ENCODE measurements at places on chromosomes 3 and 15.
A peak's percentile ranks its signal among the peaks of the same experiment; 100 is the strongest.

GRCh38 chr15:77870195-77871065 lies 207.1 kb downstream of the TBC1D2B start:
- DNase-seq, result peak; percentile 70

DNA sequence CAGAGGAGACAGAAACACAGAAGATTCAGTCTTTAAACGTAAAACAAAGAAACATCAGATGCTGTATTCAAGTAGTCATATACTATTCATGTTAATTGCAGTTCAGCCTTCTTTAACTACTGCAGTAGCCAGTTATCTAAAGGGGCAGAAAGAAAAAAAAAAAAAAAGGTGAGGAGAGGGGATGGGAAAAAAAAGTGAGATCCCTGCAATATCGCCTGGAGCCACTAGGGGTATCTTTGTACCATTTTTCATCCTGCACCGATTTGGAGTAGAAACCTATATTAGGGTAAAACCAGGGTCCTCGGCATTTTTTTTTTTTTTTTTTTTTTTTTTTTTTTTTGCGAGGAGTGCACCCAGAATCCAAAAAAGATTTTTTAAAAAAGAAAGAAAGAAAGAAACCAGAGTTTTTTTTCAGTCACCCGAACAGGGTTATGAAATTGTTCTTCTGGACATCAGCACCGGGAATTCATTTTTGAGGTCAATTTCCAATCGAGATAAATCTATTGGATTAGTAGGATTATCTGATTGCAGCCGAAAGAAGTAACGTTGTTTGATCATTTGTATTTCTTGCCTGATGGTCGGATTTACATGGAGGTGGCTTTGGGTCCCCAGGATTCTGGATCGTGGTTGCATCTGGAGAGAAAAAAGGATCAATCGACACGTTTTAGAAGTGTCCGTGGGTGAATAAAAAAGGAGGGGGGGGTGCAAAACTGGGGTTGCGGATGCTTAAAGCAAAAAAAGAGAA lies 186.7 kb downstream of the NLGN1 start:
- no peak for DNase-seq

- no peak for DNase-seq
These were observed 86.5 kb downstream of the MB21D2 start for GRCh38 chr3:192831111-192831644.

DNA sequence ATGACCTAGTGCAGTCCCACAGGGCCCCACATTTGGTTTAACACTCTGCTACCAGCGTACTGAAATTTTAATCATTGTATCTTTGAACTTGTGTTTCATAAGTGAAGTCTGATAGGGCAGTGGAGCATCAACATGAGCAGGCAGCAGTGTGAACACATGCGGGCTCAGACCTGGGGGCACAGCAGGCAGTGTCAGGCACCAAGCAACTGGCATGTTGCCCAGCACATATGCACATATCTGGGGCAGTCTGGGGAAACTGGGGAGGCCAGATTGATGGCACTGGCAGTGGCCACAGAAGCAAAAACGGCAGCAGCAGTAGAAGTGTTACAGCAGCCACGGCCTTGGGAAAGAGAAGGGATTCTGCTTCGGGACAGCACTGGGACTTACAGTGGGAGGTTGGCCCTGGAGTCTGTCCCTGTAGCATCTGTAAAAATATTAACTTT lies 353.9 kb upstream of the KCNMB2 start:
- no peak for DNase-seq

DNA sequence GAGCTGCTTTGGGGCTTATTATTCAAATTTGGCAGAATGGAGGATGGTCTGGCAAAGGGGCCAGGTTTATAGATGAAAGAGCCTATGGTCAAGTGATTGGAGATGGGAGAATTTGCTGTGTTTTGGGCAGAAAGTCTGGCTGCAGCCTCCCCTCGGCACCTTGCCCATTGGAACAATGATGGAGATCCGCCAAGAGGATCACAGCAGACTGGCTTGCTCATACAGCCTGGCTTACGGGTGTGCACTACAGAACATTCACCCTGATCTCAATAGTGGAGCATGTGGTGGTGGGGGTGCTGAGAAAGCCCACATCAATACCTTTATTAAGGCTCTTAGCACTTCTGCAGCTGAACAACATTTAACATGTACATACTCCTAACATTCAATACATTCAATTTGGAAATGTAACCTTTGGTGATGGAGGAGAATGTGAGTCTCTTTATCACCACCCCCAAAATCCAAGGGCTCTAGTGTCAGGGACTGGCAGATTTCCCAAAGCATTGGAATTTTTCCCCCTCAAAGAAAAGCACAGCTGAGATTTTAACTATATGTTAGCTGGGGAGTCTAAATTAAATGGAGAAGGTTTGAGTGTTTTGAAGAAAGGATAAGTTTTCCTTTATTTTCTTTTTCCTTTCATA lies 118.4 kb upstream of the TMC3 start:
- DNase-seq, result no peak

- no peak for DNase-seq
These were observed 146.8 kb downstream of the FAM43A start for GRCh38 chr3:194832346-194833104.

GRCh38 chr15:66452971-66453580 lies 44.5 kb downstream of the SNAPC5 start:
- DNase-seq, result no peak

GRCh38 chr3:3666664-3667063 lies 132.6 kb upstream of the LRRN1 start:
- no peak for DNase-seq

- DNase-seq, result no peak
These were observed 137.4 kb downstream of the VPS8 start for GRCh38 chr3:184949251-184949965.

DNA sequence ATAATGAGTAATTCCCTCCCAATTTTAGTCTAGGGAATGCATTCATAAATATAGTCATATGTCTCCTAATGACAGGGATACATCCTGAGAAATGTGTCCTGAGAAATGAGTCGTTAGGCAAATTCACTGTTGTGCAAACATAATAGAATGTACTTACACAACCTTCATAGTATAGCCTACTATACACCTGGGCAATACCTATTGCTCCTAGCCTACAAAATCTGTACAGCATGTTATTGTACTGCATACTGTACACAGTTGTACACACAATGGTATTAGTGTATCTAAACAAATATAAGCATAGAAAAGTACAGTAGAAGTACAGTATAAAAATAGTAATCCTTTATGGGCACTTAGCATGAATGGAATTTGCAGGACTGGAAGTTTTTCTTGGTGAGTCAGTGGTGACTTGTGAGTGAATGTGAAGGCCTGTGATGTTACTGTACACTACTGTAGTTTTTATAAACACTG lies 6.6 kb downstream of the DTWD1 start:
- DNase-seq, result no peak

DNA sequence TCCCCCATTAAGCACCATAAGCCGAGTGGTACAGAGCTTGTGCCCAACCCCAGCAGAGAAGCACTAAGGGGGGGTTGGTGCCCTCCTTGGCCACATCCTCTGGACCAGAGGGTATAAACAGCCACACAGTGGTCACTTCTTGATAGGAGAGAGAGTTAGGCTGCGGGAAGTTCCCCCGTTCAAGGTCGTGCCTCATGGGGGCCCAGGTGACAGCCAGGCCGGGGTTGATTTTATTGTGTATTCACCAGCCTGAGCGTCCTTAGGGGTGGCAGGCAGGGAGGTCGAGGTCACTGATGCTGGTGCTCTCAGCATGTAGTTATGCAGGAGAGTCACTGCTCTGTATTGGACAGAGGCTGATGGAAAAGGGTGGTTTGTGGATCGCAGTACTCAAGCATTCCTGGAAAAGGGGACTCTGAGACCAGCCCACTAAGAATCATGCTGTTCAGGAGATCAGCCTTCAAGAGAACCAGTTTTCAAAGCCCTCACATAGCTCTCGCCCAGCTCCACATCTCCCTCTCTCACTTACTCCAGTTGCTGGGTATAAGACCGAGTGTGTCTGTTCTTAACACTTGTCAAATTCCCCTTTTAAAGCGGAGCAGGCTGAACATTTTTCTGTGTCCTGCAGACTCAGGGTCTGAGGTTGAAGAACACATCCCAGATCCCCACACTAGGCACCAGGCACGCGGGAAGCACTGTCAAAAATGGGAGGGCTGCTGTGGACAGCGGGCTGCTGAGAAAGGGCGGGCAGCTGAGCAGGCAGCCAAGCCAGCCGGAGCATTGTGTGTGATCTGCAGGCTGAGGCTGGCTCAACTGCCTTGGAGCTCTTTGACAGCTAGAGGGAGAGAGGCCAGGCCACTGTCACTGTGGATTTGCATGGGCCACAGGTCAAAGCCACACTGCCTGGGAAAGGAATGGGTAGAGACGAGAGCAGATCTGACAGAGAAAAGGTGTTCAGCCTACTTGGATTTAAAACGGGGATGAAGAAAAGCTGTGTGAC lies 279.3 kb upstream of the LRRFIP2 start:
- no peak for DNase-seq

- no peak for DNase-seq
These were observed 450.1 kb upstream of the THBS1 start for GRCh38 chr15:39130556-39131379.

DNA sequence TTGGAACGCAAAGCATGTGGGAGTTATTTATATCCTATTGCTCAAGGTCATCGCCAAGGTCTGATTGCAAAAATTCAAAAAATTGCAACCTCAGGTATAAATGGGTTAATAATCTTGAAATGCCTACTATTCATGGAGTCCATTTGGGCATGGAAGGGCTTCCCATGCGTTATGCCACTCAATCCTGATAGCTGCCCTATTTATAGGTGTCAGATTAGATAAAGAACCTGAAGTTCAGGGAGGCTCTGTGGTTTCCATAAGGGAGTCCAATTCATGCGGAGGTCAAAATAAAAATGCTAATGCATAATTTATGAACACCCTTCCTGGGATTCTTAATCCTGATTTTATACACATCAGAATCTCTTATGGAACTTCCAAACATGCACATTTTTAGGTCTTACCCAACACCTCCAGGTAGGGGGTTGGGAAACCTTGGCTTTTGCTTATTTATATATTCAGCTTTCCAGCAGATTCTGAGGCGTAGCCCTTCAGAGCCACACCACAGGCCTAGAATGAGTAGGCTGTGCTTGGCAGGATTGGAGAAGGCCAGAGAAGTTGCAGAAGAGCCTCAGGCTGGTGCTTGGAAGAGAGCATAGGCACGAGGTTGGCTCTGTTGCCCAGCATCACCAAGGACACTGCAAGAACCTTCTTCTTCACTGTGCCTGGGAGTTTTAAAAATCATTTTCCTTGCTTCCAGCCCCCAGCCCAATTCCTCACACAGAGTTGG lies 324.4 kb upstream of the CFAP20DC start:
- no peak for DNase-seq

DNA sequence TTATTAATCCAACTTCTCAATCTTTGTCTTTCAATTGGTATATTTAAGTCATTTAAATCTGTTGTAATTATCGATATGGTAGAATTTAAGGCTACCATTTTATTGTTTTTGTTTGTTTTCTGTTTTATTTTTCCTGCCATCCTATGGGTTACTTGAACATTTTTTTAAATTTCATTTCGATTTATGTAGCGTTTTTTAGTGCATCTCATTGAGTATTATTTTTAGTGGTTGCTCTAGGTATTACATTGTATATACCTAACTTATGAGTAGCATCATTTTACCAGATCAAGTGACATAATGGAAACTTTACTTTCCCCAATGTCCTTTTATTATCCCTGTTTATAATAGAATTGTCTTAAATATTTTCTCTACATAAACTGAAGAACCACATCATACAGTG lies 247.5 kb upstream of the MRPL3 start:
- DNase-seq, result no peak

- DNase-seq, result no peak
These were observed 572.2 kb downstream of the MECOM start for GRCh38 chr3:169091196-169091823.

- no peak for DNase-seq
These were observed 6.8 kb upstream of the RTP2 start for GRCh38 chr3:187709155-187709554.

DNA sequence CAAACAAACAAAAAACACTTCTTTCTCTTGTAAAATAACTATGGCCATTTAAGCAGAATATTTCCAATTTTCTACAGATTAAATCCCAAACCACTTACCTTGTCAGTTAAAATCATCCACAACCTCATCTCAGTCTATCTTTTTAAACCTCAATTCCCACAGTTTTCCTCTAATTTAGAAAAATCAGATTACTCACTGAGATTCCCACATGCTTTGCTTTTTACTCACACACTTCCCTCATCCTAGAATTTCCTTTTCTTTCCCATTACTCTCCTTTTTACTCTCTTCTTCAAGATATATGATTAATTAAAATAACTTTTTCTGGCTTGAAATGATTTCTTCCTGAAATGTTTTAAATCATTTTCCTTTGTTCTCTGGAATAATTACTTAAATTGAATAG lies 790.7 kb downstream of the ROBO1 start:
- no peak for DNase-seq

DNA sequence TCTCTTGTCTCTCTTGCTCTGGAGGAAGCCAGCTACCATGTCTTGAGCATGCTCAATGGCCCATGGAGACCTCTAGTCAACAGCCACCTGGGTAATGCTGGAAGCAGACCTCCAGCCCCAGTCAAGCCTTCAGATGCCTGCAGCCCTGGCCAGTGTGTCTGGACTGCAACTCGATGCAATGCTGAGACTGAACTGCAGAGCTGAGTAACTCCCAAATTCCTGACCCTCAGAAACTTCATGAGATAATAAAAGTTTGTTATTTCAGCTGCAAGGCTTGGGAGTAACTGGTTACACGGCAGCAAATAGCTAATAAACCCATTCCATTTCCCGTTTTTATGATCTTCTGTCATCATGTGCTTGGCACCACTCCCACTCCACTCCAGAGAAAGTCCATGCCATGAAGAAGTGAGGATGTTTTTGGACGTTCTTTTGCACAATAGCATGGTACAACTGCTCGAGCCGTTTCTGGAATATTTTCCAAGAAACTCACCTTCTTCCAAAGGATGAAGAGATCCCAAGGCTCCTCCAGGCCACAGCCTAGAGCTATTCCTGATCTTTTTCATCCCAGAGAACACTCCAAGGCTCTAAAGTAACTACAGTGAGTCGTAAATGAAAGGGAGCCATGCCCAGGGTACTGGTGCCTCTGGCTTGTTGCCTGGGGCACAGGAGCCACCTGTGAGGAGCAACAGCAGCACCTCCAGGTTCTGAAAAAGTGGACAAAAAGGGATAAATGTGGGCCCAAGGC lies 72.0 kb upstream of the KLF13 start:
- DNase-seq, result no peak

GRCh38 chr3:52788890-52789745 lies 5.5 kb upstream of the ITIH3 start:
- DNase-seq, result no peak

DNA sequence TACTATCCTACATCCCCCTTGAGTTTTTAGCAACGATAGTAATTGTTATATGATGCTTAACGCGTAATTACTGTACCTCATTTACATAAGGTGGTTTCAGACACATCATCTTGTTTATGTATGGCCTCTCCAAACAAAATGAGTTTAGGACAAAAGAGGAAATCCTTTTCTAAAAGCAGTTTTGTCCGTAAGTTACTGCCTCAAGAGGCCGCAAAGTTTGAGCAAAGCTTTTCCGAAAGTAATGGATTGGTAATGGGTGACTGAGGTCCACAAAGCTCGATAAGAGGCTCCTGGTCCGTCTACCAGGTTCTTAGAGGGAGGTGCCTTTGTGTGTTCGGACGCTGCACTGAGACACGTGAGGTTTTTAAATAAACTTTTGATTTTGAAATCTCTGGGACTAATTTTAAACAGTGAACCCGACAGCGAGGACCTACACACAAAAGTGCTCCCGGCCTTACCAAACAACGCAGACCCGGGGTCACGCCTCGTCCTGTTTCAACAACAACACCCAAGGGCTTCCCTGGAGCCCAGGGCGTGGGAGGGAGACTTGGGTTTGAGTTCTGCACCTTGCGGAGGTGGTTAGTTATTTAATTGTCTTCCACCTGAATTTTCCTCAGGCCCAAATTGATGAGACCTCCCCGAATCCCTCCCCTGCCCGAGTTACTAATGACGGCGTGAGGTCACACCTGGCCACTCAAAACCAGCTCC lies 456 bp upstream of the C15orf61 start:
- peak; percentile 18 for DNase-seq

- DNase-seq, result no peak
These were observed 167.2 kb downstream of the MAGI1 start for GRCh38 chr3:65871305-65872141.
